ENCODE measurements at places on chromosomes 11 and 22. TPM values are rescaled to one million over a fixed set of nuclear protein-coding genes. Genes with fewer than 3 reads are reported as not detected.

DNA sequence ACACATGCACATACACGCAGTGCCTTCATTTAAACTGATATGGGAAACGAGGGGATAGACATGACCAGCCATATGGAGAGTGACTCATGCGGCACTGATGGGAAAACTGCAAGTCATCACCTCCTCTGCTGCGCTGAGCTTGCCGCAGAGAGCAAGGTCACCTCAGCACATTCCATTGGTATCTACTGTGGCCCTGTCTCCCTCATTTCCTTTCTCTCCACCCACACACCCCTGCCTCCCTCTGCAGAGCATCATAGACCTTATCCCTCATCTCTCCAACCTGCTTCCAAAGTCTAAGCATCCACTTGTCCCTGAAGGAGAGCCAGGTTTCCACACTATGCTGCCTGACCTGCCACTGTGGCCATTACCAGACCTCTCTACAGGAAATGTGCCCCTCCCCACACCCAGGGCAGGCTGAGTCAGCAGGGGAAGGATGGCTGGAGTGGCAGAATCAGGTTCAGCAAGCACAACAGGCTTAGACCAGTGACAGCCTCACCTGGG lies 116.9 kb upstream of the SNX19 start:
- H3K4me3 ChIP-seq, result no peak overlapping the region
- peaks cover 25% of the 10 kb centered on the region for H3K4me1 ChIP-seq
- peak overlapping the region; percentile 90 for H3K27ac ChIP-seq
- H3K27me3 ChIP-seq, result no peaks in the 10 kb centered on the region

- no peaks in the 10 kb centered on the region for H3K4me1 ChIP-seq
- H3K36me3 ChIP-seq, result no peaks in the 10 kb centered on the region
- peaks cover 90% of the 10 kb centered on the region for H3K27me3 ChIP-seq
- no peak overlapping the region for H3K4me3 ChIP-seq
- no peak overlapping the region for H3K27ac ChIP-seq
Measured at GRCh38 chr22:48838376-48838775, 989.3 kb downstream of the BRD1 start.

GRCh38 chr11:130087294-130087926 lies 17.7 kb downstream of the APLP2 start:
- 0 out of 2 replicates have a peak, but pooled peaks cover 4% of the 10 kb centered on the region for H3K4me1 ChIP-seq
- H3K27ac ChIP-seq, result no peak overlapping the region
- no peak overlapping the region for H3K4me3 ChIP-seq
- no peak for DNase-seq

DNA sequence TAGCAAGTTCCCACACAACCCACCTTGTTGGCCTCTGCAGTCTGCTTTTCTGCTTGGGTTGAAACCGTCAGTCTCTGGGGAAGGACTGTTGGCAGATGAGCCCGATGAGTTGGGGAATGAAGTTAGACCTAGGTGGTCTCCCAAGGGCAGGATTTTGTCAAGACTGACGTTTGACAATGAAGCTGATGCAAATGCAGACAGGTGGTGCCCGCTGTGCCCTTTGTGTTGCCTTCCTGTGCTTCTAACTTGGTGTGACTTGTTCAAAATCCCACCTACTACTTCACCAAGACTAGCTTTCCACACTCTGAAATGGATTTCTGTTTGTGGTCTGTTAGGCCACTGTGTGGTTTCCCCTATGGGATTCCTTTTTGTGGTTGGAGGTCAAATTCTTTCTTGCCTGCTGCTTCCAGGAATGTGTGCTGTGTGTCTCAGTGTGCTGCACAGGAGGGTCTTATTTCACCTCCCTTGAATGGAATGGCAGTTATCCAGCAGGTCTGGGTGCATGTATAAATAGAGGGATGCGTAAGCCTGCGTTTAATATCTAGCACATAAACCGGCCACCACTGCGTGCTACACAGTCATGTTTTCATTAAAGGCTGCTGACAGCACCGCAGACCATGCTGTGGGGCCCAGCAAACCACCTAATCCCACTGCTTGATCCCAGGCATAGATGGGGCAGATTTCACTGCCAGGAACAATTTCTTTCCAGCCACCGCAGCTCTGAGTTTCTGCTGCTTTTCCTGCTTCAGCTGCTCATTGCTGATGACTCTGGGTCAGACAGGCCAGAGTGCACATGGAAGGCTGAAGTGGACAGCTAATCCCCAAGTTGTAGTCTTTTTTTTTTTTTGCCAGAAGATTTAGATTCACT lies 44.8 kb downstream of the ADAMTS8 start:
- H3K27ac ChIP-seq, result no peak overlapping the region
- H3K27me3 ChIP-seq, result no peaks in the 10 kb centered on the region
- no peak overlapping the region for H3K4me3 ChIP-seq

GRCh38 chr11:62671236-62671607 lies 251 bp upstream of the UQCC3 start:
- H3K4me1 ChIP-seq, result peaks cover 51% of the 10 kb centered on the region
- H3K4me3 ChIP-seq, result peak overlapping the region; percentile 79
- peak overlapping the region; percentile 79 for H3K27ac ChIP-seq

MYO7A gene
- total RNA-seq, result 3.5 TPM

GRCh38 chr11:32136657-32137056 lies 45.8 kb downstream of the RCN1 start:
- H3K4me3 ChIP-seq, result no peak overlapping the region
- H3K4me1 ChIP-seq, result peaks cover 20% of the 10 kb centered on the region
- H3K27ac ChIP-seq, result peak overlapping the region; percentile 67
- no peaks in the 10 kb centered on the region for H3K36me3 ChIP-seq
- no peak for DNase-seq

OR9Q2 gene
- total RNA-seq, result not detected

CASP1 gene
- total RNA-seq, result 4.7 TPM

SLC22A9 gene
- not detected for total RNA-seq

DNA sequence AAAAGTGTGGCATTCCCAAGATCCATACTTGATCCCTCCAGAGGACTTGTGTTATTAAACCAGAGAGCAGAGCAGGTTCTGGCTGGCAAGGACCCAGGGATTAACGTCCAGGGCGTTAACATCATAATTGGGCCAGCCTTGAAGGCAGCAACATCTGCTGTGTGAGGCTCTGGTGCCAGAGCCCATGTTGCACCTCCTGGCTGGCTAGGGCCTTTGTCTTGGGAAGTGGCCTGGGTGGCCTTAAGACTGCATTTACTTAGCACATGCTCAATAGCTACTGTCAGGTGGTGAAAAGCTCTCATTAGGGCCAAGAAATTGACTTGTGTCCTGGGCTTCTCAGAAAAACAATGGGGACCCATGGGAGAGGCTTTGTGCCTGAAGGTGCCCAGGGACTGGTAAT lies 66.6 kb downstream of the CACNG2 start:
- no peaks in the 10 kb centered on the region for H3K36me3 ChIP-seq
- H3K4me1 ChIP-seq, result peaks cover 2% of the 10 kb centered on the region
- no peak for DNase-seq

GRCh38 chr22:27173530-27173929 lies 516.1 kb downstream of the MIAT start:
- H3K36me3 ChIP-seq, result no peaks in the 10 kb centered on the region
- H3K4me3 ChIP-seq, result no peak overlapping the region
- no peaks in the 10 kb centered on the region for H3K4me1 ChIP-seq
- H3K27ac ChIP-seq, result no peak overlapping the region
- no peaks in the 10 kb centered on the region for H3K27me3 ChIP-seq
- no peak for DNase-seq

GRCh38 chr11:92131289-92131865 lies 93.2 kb upstream of the FAT3 start:
- no peak overlapping the region for H3K27ac ChIP-seq
- H3K4me1 ChIP-seq, result no peaks in the 10 kb centered on the region
- no peak for DNase-seq
- H3K4me3 ChIP-seq, result no peak overlapping the region

DNA sequence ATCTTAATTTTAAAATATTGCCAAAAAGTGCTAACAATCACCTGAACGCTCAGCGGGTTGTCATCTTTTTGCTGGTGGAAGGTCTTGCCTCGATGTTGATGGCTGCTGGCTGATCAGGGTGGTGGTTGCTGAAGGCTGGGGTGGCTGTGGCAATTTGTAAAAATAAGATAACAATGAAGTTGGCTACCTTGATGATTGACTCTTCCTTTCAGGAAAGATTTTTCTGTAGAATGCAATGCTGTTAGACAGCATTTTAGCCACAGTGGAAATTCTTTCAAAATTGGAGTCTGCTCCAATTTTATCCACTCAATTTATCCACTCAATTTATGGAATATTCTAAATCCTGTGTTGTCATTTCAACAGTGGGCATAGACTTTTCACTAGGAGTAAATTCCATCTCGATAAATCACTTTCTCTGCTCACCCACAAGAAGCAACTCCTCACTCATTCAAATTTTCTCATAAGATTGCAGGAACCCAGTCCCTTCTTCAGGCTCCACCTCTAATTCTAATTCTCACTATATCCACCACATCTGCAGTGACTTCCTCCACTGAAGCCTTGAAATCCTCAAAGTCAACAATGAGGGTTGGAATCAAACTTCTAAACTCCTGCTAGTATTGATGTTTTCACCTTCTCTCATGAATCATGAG lies 78.8 kb downstream of the LINC01488 start:
- H3K27me3 ChIP-seq, result no peaks in the 10 kb centered on the region
- no peak for DNase-seq
- H3K4me1 ChIP-seq, result no peaks in the 10 kb centered on the region
- H3K27ac ChIP-seq, result no peak overlapping the region
- H3K4me3 ChIP-seq, result no peak overlapping the region

LRP4 gene
- total RNA-seq, result 9.6 TPM

GRCh38 chr11:96082002-96082899 lies 158.3 kb upstream of the MTMR2 start:
- no peaks in the 10 kb centered on the region for H3K27me3 ChIP-seq
- no peak overlapping the region for H3K4me3 ChIP-seq
- peak overlapping the region; percentile 18 for H3K27ac ChIP-seq
- DNase-seq, result no peak
- peaks cover 4% of the 10 kb centered on the region for H3K4me1 ChIP-seq

DNA sequence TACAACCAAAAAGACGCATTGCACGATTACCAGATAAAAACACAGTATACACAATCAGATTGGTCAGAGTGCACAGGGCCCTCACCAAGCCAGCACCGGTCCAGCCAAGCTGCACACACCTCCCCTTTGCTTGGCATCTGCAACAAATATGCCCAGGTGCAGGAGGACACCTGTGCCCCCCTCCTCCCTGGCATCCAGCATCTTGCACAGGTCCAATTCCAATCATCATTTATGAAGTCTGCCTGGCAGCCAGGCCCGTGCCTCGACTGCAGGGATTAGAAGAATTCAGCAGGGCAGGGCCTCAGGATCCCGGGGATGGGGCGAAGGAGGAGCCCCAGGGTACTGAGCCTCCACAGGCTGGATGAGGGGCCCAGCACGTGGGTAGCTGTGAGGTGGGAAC lies 302.1 kb downstream of the CTTN start:
- peaks cover 10% of the 10 kb centered on the region for H3K4me1 ChIP-seq
- no peaks in the 10 kb centered on the region for H3K27me3 ChIP-seq
- DNase-seq, result no peak
- H3K27ac ChIP-seq, result no peak overlapping the region
- no peaks in the 10 kb centered on the region for H3K36me3 ChIP-seq

GRCh38 chr22:38973289-38974169 lies 8.6 kb upstream of the APOBEC3B start:
- no peak overlapping the region for H3K4me3 ChIP-seq
- no peaks in the 10 kb centered on the region for H3K36me3 ChIP-seq
- peak; percentile 42 for DNase-seq
- no peak overlapping the region for H3K27ac ChIP-seq

DNA sequence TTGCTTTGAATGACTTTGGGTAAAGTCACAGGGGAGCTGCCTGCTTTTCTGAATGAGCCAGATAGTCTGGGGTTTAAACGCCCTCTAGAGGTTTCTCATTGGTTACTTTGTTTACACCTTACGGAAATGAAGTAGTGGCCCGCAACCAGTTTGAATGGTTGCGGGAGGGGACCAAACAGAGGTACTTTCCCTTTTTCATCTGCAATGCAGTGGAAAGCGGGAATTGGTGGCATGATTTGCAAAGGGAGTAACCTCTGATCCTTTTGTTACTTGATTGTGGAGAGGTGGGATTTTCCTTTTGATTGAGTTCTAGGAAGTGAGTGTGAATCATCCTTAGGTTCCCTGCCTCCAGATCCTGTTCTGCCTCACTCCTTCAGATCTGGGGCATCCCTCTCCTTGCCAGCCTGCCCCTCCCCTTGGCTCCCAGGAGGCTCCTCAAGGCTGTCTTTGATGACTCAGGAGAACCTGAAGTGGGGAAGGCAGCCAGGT lies 15.9 kb upstream of the GLYATL1 start:
- no peak overlapping the region for H3K27ac ChIP-seq
- no peaks in the 10 kb centered on the region for H3K36me3 ChIP-seq

- H3K27ac ChIP-seq, result no peak overlapping the region
- H3K36me3 ChIP-seq, result no peaks in the 10 kb centered on the region
- H3K27me3 ChIP-seq, result no peaks in the 10 kb centered on the region
- DNase-seq, result peak; percentile 2
- H3K4me3 ChIP-seq, result no peak overlapping the region
Measured at GRCh38 chr11:72525466-72525865, 91.1 kb upstream of the CLPB start.

DNA sequence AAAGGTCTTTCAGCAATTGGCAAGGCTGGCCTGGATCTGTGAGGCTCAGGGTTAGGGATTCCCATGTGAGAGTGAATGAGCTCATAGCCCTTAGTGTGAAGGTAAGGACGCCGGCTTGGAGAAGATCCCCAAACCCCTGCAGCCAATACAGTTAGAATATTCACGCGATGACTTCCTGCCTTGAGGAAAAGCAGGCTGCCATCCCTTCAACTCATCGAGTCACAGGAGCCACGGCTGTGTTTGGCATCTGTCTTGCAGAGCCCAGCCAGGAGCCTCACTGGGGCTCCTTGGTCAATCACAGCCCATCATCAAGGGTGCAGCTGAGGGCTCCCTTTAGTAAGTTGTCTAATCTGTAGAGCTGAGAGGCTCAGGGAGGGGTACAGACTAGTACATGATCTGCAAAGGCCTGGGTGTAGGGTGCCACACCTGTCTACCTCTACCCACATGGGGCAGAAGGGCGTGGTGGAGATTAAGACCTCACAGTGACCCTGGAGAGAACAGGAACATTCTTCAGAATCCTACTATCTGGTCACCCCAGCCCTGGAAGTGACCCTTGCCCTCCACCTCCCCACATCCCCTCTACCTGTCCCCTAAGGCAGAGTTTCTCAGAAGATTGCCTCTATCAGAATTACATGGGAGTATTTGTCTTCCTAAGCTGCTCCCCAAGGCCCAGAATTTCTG lies 18.5 kb downstream of the IL10RA start:
- no peak overlapping the region for H3K4me3 ChIP-seq
- no peaks in the 10 kb centered on the region for H3K36me3 ChIP-seq
- H3K27me3 ChIP-seq, result peaks cover 52% of the 10 kb centered on the region
- no peak for DNase-seq

DNA sequence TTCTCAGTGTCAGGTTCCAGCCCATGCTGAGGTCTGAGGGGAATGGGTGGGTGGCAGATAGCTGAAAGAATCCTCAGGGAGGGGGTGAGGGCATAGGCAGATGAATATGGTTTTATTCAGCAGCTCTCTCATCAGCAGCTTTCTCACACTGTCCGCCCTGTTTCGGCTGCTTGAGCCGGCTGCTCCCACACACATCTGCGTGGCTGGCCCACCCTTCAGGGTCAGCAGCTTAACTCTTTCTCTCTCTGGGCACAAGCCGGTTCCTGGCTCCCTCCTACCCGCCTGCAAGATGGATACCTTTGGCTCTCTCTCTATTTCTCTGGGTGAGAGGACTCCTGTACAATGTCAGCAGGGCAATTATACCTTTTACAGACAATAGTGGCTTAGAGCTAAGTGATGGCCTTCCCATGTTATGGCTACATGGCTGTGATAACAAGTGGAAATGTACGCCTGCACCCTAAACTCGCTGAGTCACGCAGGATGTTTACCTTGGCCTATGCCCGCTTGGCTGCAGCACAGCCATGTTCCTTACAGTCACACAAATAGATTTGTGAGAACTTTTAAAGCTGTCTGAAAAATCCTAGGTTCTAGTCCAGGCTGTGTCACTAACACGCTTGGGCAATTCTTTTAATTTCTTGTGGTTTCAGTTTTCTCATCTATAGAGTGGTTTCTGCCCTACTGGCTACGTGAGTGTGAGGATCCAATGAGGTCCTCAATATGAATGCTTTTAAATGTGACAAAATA lies 4.1 kb downstream of the MMP20 start:
- no peak overlapping the region for H3K4me3 ChIP-seq
- no peak overlapping the region for H3K27ac ChIP-seq
